BJ (cell line): ENCODE measurements at places on chromosomes 16 and 17. TPM values are rescaled to one million over a fixed set of nuclear protein-coding genes. Genes with fewer than 3 reads are reported as not detected.

DNA sequence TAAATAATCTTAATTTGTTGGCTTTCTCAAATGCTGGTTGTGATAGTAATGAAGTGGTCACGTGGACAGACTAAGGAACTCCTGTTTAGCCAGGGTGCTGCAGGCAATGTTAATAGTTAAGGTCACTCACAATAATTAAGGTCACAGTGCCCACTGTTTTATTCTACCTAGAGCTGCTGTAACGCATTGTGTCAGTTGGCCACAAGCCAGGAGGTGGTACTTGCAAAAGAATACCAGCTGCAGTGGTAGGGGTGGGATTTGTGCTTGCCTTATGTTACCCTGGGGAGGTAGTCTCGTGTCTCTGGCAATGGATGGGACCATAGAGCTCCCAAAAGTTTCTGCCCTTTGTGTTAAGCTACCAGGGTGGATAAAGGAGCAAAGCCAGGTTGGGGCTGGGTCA, 969.1 kb upstream of the CDH8 start:
- no peak for DNase-seq

Gene CCL16
- polyA plus RNA-seq: not detected in 2 replicates

- DNase-seq: no peak
Measured at GRCh38 chr17:74744714-74745547, 3.5 kb upstream of the NHERF1 start.

DNA sequence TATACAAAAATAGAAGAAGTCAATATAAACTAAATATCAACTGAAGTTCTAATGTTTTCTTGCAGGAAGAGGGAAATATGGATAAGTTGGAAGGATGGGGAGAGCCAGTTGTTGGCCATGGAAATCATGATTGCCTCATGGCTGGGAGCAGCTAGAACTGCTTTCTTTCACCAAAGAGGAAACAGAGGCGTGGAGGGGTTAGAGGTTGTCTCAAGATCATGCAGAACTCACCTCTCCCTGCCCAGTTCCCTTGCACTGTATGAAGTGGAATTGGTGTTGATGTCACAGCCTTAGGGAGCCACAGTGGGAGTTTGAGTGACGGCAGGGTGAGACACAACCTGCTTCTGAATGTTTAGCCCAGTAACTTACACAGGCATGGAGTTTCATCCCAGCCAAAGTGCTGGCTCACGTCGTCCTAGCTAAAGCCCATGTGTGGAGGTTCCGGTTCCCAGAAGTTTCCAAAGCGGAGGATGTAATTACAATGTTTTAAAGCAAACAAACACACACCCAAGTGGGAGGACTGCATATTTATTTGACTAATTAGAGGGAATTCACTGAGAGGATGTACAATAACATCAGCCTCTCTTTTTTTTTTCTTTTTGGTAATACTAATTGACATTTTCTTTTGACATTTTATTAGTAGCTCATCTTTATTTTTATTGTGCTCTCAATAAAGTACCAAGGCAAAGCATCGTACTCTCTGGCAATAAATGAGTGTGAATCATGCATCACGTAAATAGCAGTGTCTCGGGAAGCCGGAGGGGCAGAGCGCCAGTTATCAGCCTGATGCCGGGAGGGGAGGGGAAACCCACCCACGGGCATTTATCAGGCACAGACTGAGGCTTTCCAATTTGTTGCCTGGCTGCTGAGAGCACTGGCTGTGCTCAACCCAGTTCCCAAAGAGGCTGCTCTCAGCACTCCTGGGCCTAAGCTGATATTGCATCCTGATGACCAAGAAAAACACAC, 118.7 kb upstream of the CDH5 start:
- peak; percentile 66 for DNase-seq

Gene TMEM114
- polyA plus RNA-seq: not detected in 2 replicates

GRCh38 chr17:76390003-76390421, 5.6 kb downstream of the SPHK1 start:
- DNase-seq: no peak

GRCh38 chr16:4410335-4411075, 5.9 kb downstream of the CORO7 start:
- peak; percentile 72 for DNase-seq

DNA sequence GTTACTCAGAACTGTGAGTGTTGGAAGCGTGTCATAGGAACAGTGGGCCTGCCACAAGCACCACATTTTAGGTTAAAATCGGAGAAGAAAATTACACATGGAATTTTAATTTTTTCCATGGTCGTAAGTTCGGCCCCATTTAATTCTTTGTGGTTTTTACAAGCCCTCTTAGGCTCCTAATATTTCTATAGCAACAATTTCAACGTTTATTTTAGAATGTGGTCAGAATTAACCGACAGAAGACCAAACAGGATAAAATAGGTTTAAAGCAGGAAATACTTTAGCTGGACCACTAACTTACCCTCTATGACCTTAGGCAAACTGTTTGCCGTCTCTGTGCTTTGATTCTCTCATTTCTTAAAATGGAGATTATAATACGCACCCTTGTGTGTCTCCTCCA, 69.9 kb downstream of the FTO start:
- DNase-seq: no peak

Gene SLFN5
- 32.6 and 65.3 TPM in 2 replicates for polyA plus RNA-seq

Gene NPIPA7
- 18.8 and 29.1 TPM in 2 replicates for polyA plus RNA-seq

GRCh38 chr16:1536601-1537000, 3.1 kb downstream of the TMEM204 start:
- no peak for DNase-seq

- DNase-seq: no peak
Measured at GRCh38 chr17:75979705-75980187, 706 bp downstream of the TEN1 start.
